ENCODE measurements at places on chromosomes 6 and 20. TPM values are rescaled to one million over a fixed set of nuclear protein-coding genes. Genes with fewer than 3 reads are reported as not detected.

Gene UBD
- total RNA-seq, result not detected

Gene TRIM10
- not detected for total RNA-seq

Gene ADGB
- total RNA-seq, result not detected

Gene KIF25
- 0.93 TPM for total RNA-seq

Gene OGFRL1
- total RNA-seq, result 40.5 TPM

Gene RNASET2
- 50.6 TPM for total RNA-seq

Gene SLC22A1
- 3.4 TPM for total RNA-seq

DNA sequence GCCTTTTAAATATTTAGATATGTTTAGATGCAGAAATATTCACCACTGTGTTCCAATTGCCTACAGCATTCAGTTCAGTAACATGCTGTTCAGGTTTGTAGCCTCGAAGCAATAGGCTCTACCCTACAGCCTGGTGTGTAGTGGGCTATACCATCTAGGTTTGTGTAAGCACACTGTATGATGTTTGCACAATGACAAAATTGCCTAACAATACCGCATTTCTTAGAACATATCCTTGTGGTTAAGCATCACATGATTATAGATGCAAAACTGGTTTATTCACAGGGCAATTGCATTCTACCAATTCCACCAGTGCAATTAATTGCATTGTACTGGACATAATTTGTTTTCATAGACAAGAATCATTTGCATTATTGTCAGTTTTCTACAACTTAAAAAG is 7.9 kb upstream of the SLC22A16 start:
- DNase-seq, result no peak

DNA sequence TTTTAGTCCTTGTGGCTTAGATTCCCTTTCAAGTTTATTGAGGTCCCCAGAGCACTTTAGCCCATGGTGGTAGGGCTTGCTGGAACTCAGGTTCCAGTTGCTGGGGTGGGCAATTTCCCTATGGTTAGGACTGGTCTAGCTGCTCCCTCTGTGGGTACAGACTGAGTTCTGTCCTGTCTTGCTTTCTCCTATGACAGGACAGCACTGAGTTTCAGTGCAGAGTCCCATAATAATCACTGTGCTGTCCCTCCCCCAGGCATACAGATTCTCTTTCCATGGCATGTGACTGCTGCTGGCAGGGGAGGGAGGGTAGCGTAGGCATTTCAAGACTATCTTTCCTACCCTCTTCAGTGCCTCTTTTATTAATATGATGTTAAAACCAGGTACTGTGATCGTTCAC is 17.1 kb upstream of the ERVFRD-1 start:
- DNase-seq, result no peak

DNA sequence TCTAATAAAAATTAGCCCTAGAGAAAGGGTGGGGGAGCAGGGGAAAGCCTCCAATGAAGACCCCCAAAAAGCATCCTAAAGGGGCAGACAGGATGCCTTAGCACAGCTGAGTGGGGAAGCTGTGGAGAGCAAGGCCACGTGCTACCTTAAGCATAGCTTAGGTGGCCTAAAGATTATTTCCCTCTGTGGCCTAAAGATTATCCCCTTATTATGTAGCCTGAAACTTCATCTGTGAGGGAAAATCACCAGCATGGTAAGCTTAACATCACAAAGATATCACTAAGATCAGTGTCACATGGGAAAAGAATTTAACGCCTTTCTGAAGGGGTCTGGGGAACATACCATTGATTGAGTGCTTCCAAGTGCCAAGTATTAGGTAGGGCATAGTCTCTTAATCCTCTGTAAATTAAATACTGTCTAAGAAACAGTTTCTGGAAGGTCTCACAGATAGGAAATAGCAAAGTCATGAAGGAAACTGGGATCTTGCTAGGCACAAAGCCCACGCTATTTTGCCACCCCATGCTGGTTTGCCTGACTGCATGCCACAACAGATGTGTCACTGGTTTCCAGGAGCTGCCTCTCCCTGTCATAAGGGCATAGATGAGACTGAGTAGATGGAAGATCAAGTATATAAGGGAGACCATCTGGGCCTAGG is 170.0 kb downstream of the HACE1 start:
- DNase-seq, result no peak

GRCh38 chr6:40856271-40856670 is 182.8 kb downstream of the UNC5CL start:
- DNase-seq, result no peak

DNA sequence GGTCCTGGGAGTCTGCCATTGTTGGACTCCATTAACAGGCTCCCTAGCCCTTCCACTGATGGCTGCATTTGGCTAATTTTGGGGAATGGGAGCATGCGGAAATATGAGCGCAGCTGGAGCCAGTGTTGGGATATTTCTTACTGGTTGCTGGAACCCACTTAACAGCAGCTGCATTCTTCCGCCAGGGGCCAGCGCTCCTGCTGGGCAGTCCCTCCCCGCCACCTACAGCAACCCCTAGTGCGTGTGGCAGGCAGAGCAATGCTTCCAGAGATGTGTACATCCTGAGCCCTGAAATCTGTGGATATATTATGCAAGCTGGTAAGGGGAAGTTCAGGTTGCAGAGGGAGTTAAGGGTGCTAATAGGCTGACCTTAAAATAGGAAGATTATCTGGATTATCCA is 16.4 kb downstream of the CST8 start:
- no peak for DNase-seq

- no peak for DNase-seq
These were observed 9.6 kb downstream of the JARID2 start for GRCh38 chr6:15255481-15255880.

DNA sequence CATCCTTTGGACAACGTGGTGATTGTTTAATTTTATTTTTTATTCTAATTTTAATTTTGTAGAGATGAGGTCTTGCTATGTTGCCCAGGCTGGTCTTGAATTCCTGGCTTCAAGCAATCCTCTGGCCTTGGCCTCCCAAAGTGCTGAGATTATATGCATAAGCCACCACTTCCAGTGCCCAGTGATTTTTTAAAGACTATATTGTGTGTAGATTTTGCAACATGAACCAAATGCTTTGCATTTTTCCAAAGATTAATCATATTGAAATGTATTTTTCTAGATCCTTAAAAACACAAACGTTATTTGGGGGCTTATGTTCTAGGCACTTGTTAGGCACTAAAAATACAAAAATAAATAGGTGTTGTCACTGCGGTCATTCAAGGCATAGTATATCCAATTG is 117.6 kb upstream of the CCN2 start:
- DNase-seq, result no peak

GRCh38 chr6:151498327-151498726 is 4.5 kb downstream of the CCDC170 start:
- DNase-seq, result no peak

DNA sequence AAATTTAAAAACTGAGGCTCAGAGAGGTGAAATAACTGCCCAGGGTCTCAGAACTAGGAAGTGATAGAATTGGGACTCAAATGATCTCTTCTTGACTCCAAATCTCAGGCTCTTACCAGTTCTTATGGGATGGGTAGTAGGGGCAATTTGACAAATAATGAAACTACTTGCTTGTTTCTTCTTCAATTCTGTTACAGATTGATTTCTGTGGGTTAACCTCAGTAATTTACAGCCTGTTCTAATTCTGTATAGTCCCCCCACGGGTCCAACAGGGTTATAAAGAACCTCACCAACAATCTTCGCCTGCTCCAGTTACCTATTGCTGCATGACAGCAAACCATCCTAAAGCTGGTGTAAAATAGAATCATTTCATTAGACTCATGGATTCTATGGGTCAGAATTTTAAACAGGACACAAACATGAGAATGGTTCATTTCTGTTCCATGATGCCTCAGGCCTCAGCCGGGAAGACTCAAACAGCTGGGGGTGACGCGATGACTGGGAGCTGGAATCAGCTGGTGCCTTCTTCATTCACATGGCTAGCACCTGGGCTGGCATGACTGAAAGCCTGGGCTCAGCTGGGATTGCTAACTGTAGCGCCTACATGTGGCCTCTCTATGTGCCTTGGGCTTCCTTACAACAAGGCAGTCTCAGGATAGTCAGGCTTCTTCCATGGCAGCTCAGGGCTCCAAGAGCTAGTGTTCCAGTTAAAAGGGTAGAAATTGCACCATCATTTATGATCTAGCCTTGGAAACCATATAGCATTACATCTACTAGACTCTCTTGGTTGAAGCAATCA is 6.6 kb upstream of the WFDC2 start:
- no peak for DNase-seq

- no peak for DNase-seq
These were observed 21.1 kb upstream of the ROS1 start for GRCh38 chr6:117446861-117447260.

GRCh38 chr6:127998985-127999384 is 98.1 kb upstream of the THEMIS start:
- DNase-seq, result no peak

DNA sequence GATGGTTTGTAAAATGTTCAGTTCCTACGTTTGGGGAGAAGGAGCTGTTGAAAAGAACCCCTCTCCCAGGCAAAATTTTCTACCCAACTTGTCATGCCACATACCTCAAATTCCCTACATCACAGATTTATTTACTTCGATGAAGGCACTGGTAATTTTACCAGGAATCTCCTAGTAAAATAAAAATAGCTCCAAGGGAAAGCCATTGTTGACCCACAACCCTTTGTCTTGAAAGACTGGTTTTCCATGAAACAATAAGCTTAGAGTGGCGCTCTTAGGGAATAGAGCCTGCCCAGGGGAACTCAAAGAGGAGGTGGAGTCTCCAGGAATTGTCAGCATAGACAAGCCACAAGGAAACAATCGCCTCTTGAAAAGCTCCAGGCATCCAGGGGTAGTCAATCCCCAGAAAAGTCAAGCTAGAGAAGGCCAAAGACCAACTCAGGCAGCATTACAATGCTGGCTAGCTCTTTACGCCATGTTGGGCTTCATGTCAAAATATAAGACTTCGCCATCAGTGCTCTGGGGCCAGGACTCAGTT is 99.2 kb upstream of the RREB1 start:
- peak; percentile 33 for DNase-seq

DNA sequence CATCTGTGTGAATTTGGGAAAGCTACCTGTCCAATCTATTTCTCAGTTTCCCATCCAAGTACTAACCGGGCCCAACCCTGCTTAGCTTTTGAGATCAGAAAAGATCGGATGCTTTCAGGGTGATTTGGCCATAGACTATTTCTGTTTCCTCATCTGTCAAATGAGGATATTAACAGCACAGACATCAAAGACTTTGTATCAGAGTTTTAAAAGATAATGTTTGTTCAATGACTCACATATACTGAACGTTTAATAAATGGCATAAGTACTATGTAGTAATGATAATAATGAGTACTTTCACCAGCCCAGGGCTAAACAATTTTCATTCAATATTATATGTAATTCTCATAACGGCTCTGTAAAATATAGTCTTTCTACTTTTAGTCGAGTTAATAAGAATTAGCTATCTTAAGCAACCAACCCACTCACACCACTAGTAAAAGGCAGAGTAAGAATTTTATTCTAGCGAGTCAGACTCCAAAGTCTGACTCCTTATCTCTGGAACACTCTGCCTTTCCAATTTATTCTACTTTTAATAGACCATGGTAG is 216.5 kb downstream of the ARHGAP18 start:
- DNase-seq, result no peak

DNA sequence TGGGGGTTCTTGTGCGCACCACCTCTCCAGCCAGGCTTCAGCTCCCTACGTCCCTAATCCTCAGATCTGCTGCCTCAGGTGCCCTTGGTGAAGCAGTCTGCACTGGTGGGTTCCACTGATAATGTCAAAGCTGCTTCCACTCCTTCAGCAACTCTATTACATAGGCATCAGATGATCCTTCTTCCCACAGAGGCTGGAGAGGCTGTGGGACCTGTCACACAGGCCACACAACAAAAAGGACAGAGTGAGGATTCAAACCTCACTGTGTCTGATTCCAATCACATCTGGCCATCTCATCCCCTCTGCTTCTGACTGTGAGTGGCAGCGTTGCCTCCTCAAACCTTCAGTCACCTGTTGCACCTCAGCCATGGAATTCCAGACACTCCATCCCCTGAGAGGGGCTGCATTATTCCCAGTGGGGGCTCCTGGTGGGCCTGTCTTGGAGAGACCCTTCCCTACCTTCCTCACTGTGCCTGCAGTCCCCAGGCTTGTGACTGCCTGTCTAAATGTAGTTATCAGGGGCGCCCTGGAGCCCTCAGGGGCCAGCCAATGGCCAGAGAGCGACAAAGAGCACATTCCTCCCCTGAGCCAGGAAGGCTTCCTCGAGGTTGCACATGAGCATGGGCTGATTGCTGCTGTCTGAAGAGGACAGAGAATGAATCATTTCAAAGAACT is 211.4 kb upstream of the ECI2 start:
- peak; percentile 51 for DNase-seq

- DNase-seq, result no peak
These were observed 192.5 kb upstream of the MAN1A1 start for GRCh38 chr6:119542037-119542436.

DNA sequence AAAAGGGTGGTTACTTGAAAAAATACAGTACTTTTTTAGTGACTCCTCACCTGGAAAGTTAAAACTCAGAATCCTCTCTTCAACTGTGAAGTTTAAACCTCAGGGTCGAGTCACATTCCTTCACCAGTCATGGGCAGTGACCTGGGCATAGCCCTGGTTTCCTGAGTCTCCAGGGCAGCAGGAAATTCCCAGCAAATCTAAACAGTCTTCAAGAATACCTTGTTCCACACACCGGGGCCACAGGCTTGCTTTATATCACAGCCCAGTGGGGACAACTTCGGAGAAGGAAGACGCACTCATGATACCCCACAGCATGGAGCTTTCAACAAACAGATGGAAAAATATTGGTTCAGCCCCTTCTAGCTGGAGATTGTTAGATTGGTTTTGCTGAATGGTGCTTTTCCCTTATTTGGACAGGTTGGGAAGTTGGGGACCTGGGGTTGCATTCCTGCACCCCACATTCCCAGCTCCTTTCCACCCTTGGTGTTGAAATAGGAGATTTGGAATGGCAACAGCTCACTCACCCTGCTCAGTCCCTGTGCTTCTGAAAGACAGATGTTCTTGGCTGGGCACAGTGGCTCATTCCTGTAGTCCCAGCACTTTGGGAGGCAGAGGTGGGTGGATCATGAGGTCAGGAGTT is 113.0 kb upstream of the TMEM170B start:
- no peak for DNase-seq

DNA sequence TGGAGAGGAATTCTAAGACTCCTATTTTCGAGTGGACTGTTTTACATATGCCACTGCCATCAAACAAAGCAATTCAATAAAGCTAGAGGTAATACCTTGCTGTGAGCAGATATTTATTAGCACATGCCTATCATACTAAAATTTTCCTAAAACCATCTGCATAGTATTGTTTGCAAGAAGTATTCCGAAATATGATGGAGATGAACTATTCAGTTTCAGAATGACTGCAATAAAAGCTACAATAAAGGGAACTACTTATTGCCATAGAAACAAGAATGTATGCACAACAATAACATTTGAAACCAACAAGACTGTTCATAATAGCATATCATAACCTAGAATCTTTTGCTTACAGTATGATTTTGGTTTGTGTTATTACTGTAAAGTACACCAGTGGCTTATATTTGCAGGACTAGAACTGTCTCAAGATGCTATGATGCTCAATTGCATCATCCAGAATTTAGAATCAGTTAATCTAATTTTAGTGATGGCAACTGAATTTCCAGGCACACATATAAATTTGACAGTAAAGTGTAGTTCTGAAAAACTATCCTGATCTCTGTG is 144.3 kb downstream of the GRIK2 start:
- DNase-seq, result no peak

- peak; percentile 53 for DNase-seq
These were observed 100.5 kb downstream of the TFAP2A start for GRCh38 chr6:10314163-10314955.
